ENCODE measurements at places on chromosomes 2 and 18.

- no peak for DNase-seq
These were observed 51.6 kb upstream of the FMNL2 start for GRCh38 chr2:152283392-152283791.

DNA sequence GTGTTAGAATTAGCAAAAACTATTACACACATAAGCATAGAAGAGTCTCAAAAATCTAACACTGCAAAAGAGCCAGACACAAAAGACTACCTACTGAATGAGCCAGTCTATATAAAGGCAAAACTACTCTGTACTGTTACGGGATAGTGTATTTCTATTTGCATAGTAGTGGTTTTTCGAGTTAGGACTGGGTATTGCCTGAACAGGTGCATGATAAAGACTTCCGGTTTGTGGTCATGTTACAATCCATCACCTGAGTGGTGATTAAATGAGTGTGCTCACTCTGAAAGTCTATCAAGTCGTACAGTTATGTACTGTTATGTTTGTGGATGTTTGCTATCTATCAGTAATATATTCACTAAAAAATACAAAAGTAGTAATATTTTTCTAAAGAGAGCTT, 523.3 kb upstream of the SYT4 start:
- no peak for DNase-seq

DNA sequence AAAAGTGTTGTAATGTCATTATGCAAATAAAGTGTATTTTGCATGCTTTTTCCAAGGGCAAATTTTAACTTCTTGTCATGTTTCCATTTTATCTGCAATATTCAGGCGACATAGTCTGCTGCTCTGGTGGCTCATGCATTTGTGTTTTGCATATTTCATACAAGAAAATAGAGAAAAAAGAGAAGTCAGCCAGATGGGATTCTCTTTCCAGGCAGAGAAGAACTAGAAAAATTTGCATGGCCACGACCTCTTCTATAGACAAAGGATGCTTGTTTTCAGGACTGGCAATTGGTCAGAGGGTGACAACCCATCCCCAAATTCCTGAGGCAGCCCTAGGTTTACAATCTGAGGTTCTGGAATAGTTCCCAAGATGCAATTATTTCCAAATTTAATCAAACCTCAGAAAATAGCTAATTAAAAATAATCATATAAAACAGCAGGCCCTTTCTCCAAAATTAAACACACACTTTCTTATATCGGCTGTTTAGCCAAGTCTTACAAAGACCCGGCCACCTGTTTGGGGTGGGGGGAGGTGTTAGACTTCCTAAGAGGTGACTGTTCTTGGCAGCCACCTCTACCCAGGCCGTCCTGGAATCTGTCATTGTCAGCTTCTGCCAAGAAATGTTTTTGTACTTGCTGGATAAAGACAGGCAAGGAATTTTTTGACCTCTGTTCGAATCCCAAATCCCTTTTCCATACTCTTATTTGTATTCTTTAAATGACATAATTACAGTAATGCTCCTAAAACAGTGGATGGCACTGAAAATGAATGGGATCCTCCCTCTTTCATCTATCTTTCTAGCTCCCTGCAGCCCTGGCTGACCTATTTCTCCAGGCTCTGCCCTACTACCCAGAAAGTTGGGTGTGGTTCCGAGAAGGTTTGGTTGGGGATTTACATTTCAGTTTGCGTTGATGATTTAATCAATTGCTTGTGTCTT, 20.8 kb upstream of the SOS1 start:
- no peak for DNase-seq

- DNase-seq: no peak
These were observed 177.3 kb downstream of the HDAC4 start for GRCh38 chr2:239223310-239224198.

DNA sequence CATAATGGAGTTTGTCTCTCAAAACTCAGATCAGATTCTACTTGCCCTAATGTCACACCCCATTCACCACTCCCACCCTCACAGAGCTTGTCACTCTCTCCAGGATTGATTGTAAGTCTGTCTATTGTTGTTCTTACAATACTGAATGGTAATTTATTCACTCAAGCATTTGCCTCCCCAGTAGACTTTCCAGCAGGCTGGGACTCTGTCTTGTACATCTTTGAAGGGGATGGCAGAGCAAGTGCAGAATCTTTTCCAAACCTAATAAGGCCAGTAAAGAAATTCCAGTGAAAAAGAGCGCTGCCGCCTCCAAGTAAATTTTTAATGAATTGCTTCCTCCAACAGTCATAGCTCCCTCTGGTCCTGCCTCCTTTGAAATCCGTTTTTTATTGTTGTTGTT, 56.9 kb downstream of the RBM43 start:
- DNase-seq: no peak

All from NCI-H1417 (cell line).